Renal cortex interstitium (tissue), 15 donors: ENCODE measurements at places on chromosomes 5 and 9. TPM values are rescaled to one million over a fixed set of nuclear protein-coding genes. Genes with fewer than 3 reads are reported as not detected.

- no peak for DNase-seq
Observed at GRCh38 chr5:10863763-10864383, 102.8 kb upstream of the DAP start.

Gene GRM6
- 0.69 TPM for polyA plus RNA-seq

Gene TMEM215
- polyA plus RNA-seq: 0.12 TPM

Gene SLC45A2
- 0.47 TPM for polyA plus RNA-seq

DNA sequence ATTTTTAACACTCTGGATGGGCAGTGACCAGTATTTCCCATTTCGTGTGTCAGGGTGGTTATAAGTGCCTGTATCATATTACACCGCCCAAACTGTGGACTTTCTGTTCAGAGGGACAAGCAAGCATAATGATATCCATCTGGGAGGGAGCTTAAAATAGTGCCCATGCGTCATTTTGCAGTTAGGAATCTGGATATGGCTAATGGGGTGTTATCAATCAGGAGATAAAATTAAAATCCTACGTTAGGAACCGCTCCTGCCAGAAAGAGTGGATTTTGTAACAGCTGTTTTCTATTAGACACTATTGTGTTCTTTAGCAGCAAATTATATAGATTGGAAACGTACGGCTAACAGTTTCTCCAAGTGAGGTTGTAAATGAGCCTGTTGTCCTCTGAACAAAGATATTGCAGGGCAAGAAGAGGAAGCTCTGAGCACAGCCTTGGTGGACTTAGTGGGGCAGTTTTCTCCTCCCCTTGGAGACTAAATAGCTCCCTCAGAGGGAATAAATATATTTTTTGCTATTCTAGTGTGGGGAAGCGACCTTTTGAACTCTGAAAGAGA is 160.4 kb downstream of the SPATA31D1 start:
- DNase-seq: peak; percentile 25

Gene ADRB2
- 0.23 TPM for polyA plus RNA-seq

GRCh38 chr9:121424024-121424432 is 54.0 kb upstream of the STOM start:
- no peak for DNase-seq

Gene SPINK4
- polyA plus RNA-seq: not detected

Gene C9orf50
- 1.4 TPM for polyA plus RNA-seq

Gene C9
- polyA plus RNA-seq: 0.32 TPM

Gene ARSI
- 4.3 TPM for polyA plus RNA-seq

Gene TYRP1
- polyA plus RNA-seq: 1.5 TPM

- no peak for DNase-seq
Observed at GRCh38 chr5:105782501-105782900, 1888.2 kb downstream of the EFNA5 start.

Gene CERT1
- polyA plus RNA-seq: 59.5 TPM

Gene BOD1
- 127 TPM for polyA plus RNA-seq

DNA sequence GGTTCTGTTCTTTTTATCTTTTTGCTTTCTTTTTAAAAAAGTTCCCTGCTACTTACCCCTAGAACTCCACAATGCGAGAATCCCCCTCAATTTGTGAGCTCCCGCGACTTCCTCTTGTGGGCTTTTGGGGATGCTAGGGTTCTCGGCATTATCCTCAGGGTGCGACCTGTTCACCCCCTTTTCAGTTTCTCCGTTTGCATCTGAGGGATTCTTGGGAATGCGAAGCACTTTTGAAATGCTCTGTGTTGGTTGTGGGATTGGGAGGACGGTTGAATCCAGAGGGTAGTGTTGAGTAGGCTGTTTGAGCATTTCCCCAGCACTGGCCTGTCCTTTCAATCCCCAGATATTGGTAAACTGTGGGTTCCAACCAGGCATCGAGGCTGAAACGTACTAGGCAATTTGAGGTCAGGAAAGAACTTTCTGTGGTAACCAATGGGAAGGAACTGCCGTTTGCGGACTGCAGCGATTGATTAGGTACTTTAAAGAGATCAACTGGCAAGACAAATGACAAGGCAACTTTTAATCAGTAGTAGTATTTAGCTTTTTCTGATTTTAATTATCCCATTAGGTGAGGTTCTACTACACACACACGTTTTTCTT is 415 bp downstream of the XRCC4 start:
- DNase-seq: no peak

DNA sequence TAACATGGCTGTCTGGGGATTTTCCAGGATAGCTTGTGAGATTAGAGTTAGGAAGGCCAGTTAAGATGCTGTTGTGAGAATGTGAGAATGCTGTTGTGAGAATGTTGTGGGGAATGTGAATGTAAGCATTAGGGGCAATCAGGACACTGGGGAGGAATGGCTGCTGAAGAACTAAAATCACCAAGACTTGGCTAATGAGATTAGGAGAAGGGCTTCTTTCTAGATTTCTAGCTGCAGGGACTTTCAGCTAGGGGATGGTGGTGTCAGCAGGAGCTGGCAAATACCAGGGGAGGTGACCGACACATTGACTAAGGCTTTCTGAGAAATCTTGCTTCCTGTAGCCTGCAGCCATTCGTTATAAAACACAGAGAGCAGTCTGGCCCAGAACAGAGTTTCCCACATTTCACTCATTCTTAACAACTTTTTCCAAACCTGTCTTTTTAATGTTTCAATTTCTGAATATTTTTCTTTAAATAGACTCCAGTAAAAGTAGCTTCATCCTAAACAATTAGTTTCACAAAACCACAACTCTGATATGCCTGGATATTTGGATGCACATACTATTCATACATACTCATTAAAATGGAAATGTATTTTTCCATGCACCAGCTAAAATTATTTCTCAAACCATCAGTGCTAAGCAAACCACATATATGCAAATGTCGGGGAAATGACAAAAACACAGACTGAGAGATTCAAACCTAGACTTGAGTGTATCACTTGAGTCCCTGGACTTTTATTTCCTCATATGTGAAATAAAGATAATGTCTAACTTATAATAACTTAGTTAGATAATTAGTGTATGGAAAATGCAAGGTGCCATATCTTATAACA is 89.3 kb upstream of the TNC start:
- no peak for DNase-seq

GRCh38 chr5:158387499-158387898 is 528.6 kb upstream of the CLINT1 start:
- no peak for DNase-seq

DNA sequence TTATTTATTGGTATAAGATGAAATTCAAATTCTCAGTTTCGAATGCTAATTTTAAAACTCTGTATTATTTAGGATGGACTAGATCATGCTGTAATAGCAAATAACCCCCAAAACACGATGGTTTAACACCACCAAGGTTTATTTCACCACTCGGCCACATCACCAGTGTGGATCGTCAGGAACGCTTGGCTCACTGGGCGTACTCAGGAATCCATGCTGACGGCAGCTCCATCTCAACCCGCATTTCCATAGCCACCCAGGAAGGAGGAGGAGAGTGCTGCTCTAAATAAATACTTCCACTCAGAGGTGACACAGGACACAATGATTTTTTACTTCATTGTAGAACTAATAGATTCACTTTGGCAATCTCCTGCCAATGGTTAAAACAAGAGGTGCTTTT is 347.4 kb downstream of the SH3GL2 start:
- no peak for DNase-seq

GRCh38 chr5:4862500-4862899 is 277.6 kb upstream of the ADAMTS16 start:
- DNase-seq: no peak

Gene LOX
- polyA plus RNA-seq: 41.7 TPM

Gene SLC6A19
- polyA plus RNA-seq: 83.3 TPM

Gene RNF183
- 4.6 TPM for polyA plus RNA-seq

DNA sequence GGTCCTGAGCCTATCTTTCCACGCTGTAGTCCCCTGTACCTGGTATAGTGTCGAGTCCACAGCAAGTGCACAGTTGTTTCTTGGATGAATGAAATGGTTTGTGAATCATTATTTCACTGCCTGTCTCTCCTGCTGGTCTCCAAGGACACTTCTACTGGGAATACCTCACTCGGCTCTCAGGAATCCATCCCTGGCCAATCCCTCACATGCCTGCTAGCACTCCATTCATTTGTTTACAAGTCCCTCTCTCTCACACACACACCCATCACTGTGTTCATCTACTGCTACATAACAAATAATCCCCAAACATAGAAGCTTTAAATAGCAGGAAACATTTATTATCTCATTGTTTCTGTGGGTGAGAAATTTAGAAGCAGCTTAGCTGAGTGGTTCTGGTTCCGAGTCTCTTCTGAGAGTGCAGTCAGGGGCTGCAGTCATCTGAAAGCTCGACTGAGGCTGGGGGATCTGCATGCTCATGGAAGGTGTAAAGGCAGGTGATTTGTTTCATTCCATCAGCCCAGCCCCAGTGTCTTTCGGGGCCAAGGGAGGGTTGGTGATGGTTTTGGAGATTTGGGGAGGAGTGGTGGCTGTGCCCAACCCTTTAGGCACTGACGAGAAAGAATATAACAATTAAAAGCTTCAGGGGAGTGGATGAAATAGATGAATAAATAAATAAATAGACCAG is 132.7 kb upstream of the IER5L start:
- DNase-seq: no peak

Gene CCIN
- 0.39 TPM for polyA plus RNA-seq

DNA sequence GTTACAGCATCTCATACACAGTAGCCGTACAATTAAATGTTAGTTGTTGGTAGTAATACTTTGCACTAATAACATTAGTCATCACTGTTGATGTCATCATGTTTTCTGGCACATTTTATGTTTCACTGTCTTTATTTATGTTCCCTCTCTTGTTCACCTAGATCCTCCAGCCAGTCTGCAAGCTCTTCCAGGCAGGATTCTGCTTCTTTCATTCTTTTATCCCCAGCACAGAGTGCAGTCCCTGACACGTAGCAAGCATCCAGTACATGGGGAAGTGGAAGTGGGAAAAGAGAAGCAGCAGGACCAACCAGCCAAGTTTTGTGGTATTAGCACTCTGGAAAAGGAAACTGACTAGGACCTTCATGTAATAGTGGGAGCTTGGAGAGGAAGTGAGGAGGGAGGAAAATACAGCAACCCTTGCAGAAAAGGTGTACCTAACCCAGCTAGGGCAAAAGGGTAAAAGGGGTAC is 89.7 kb upstream of the SLC44A1 start:
- no peak for DNase-seq

GRCh38 chr9:35691757-35692301 is 2.1 kb upstream of the TPM2 start:
- no peak for DNase-seq

DNA sequence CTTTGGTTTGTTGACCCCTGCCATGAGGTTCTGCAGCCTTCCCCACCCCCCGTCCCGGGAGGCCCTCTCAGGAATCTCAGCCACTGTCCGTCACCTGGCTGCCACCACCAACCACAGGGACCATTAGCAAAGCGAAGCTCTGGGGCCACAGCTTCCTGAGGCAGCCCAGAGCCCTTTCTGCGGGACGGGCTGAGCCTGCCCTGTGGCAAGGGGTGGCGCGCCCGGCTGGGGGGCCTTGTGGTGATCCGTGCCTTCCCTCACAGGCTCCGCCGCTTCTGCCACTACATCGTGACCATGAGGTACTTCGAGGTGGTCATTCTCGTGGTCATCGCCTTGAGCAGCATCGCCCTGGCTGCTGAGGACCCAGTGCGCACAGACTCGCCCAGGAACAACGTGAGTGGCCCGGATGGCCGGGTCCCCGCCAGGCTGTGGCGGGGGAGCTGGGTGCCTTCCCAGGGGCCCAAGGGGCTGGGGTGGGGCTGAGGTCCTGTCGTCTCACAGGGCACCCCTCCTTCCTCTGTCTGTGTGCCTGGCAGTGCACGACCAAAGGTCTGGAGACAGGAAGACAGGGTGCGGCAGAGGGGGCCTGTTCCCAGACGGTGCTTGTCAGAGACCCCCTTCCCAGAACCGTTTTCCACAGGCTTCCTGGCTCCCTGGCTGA is 169.2 kb downstream of the CACNA1B start:
- DNase-seq: no peak

- no peak for DNase-seq
Observed at GRCh38 chr9:14432666-14433350, 118.9 kb upstream of the NFIB start.

- no peak for DNase-seq
Observed at GRCh38 chr5:72288924-72289323, 31.1 kb downstream of the MRPS27 start.

Gene PCDHB5
- polyA plus RNA-seq: 9.0 TPM

Gene SH3TC2
- 0.95 TPM for polyA plus RNA-seq

GRCh38 chr9:136975644-136976043 is 1.7 kb upstream of the PTGDS start:
- no peak for DNase-seq

DNA sequence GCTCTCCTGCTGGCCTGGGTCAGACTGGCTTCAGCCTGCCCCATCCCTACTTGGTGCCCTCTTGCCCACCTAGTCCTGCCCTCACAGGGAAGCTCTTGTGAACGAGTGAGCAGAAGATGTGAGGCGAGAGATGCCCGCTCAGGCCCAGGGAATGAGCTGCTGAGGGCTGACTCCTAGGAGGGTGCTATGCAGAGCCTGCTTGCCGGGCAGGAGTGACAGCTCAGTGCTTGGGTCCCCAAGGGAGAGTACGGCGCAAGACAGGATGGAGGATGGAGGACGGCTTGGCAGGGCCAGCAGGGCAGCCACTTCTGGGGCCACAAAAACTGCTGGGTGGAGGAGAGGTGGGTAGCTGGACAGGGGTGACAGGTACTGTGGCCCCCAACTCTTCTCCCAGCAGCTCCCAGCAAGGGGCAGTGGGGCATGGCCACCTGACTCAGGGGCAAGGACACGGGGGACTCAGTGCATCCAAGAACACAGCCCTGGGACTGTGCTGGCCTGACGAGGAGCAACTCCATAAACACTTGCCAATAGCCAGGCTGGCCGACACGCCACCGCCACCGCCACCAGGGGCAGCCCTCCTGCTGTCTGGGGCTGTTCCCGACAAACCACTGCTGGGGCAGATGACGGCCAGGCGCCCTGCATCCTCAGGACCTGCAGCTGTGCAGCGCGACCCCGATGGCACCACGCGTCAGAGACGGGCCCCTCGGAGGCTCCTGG is 55.6 kb upstream of the UBAC1 start:
- no peak for DNase-seq
